ENCODE measurements at places on chromosomes 6 and 20.
A peak's percentile ranks its signal among the peaks of the same experiment; 100 is the strongest.

- DNase-seq: no peak
Measured at GRCh38 chr6:147717991-147718390, 209.5 kb downstream of the SAMD5 start.

- no peak for DNase-seq
Measured at GRCh38 chr6:74715355-74716085, 490.3 kb downstream of the COL12A1 start.

DNA sequence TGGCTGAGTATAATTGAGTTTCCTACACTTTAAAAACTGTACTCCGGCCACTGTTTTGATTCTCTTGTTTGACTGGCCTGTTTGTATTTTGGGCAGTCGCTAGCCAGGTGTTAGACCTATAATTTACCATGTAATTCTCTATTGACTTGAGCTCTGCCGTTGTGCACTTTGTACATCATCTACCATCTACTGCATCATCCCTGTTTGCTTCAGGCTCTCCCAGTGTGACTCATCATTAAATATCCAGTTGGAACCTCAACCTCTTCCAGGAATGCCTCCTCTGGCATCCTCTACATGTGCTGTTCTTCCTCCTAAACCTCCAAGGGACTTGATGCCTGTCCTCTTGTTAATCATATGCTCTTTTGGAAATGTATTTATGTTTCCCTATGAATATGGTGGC, 72.3 kb downstream of the FARS2 start:
- DNase-seq: no peak

DNA sequence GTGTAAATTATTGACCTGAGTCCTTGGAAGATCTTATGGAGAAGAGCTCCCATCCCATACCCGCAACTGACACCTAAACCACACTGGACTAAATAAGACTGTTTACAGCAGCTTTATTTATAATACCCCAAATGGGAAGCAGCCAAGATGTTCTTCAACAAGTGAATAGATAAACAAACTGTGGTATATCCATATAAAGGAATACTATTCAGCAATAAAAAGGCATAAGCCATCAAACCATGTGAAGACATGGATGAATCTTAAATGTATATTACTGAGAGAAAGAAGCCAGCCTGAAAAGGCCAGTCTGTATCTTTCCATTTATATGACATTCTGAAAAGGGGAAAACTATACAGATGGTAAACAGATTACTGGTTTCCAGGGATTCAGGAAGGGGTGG, 212.7 kb downstream of the TPBG start:
- no peak for DNase-seq

- no peak for DNase-seq
Measured at GRCh38 chr20:31666258-31667042, 28.7 kb downstream of the COX4I2 start.

DNA sequence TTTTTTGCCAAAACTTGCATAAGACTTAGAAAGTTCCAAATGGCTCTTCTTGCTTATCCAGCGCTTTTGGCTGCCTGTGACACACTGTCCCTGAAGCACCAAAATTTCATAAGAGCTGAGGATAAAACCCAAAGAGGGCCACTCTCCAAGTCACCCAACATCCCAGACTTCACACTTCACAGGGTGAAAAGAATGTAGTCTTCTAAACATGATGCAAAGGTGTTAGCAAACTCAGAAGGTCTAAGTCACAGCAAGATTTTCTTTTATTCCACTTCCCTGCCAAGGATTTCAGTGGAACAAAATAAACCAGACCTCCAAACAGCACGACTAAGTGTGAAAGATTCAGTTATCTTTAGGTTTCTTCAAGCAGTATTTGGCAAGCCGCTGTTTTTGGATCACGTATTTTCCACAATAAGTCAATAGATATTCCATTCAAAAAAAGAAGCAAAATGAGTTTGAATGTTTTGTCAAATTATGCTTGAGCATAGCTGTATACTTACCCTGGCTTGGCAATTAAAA, 44.6 kb upstream of the CD93 start:
- DNase-seq: no peak

DNA sequence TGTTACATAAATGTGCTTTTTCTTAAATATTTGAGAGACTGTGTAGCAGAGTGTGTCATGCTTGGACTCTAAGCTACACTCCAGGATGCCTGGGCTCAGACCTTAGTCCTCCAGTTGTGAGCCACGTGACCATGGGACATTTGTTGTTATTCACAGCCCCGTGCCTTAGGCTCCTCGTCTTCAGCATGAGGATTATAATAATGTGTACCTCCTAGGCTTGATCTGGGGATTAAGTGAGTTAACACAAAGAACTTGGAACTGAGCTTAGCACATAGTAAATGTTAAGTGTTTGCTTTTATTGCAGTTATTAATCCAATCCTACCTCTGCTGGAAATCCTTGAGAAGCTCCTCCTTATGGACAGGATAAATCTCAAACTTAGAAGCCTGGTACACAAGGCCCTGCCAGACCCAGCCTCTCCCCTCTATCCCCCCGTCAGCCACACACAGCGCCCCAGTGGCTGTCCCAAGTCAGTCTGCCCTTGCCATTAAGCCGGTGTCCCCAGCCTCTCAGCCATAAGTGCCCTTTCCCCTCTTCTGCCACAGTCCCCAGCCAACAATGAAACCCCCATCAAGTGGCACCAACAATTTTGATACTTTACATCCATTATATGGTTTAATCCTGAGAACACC, 177.5 kb downstream of the TMEM242 start:
- no peak for DNase-seq

DNA sequence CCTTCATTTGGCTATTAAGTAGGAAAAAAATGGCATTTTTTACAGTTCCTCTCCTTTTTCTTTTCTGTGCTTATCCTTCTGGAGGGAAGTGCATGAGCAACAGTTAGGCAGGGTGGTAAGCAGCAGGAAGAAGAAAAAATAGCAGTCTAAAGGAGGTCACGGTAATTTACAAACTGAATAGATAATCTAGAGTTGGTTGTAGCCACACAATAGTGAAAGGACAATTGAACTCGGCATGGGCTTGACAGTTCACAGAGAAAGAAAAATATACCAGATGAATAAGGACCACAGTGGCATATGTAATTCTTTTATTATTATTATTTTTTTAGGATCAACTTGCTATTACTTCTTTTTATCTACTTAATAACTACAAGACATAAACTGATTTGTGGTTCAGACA, 358.6 kb downstream of the BTBD9 start:
- no peak for DNase-seq

DNA sequence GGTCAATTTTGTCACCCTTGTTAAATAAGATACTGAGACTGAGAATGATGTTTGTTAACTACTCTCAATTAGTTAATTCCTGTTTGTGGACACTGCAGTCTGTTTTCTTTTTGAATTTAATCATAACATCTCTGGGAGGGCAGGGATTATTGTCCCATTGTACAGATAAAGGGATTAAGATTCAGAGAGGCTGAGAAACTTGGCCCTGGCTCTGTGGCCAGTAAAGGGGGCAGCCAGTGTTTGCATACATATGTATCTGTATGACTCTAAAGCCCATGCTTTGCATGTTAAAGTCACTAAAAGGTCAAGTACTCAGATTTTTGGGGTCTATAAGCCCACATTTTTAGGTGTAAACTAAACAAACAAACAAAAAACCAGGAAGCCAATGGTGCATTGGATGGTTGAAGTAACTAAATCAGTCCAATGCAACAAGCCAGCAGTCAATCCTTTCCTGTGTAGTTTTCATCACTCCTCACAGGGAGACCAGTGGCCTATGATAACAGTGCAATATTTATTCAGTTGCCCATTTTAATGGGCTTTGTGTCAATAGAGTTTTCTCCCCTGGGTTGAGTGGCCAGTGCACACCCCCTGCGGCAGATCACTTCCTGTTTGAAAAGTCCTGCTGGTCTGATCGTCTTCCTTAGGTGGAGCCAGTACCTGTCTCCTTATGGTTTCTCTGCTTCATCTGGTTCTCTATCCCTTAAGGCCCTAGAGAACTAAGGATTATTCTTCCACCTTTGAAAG, 106.7 kb downstream of the SLX4IP start:
- DNase-seq: no peak

DNA sequence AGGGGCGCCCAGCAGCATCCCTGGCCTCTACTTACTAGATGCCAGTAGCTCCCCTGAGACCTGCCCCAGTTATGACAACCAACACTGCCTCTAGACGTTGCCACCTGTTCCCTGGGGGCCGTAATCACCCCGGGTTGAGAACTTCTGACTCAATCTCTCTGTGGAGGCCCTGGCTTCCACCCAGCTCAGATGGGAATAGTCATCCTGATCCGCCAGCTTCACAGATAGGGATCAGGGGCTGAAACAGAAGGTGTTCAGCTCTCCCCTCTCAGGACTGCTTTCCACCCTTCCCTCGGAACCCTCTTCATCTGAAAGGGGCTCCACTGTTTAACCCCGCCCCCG, 3.3 kb downstream of the CAPN11 start:
- no peak for DNase-seq

GRCh38 chr6:17169291-17169690, 67.4 kb downstream of the STMND1 start:
- no peak for DNase-seq

- no peak for DNase-seq
Measured at GRCh38 chr20:57947421-57948179, 237.8 kb upstream of the PMEPA1 start.

- no peak for DNase-seq
Measured at GRCh38 chr6:131225959-131226358, 90.7 kb downstream of the AKAP7 start.

- DNase-seq: no peak
Measured at GRCh38 chr20:1934721-1935573, 39.7 kb downstream of the SIRPA start.

- DNase-seq: no peak
Measured at GRCh38 chr6:162485464-162485863, 242.1 kb downstream of the PRKN start.

- no peak for DNase-seq
Measured at GRCh38 chr20:29448806-29449470, 1808.5 kb upstream of the DEFB115 start.

GRCh38 chr6:87820343-87820984, 118.4 kb upstream of the AKIRIN2 start:
- no peak for DNase-seq

DNA sequence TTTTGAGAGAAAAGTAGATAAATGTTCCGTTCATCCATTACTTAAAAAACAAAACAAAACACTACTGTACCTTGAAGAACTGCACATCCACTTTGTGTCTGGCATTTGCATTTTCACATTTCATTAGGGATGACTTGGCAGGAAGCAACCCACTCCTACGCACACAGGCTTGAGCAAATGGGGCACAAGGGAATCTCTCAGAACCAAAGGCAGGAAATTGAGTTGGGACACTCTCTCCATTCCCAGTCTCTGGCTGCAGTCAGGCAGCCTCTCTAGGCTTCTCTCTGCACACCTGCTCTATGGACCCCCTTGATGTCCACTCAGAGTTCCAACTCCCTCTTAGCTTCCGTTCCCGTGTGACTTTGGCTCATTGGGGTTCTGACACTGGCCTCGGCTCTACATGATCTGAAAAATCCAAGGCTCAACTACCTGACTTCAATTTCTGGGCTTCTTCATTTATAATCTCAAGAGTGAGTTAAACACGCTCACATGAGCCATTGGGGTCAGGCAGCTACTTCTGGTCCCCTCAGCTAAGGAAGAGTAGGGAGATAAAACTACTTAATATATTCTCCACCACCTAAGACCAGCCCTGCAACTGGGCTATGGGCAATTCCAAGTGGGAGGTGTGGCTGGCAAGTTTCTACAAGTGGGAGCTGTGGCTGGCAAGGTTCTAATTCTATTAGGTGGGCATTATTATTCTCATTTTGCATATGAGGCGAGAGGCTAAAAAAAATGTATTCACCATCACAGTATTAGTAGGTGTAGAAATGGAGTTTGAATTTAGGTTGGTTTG, 251.9 kb downstream of the SOD2 start:
- no peak for DNase-seq

- no peak for DNase-seq
Measured at GRCh38 chr20:52624281-52624680, 347.9 kb upstream of the TSHZ2 start.

- DNase-seq: no peak
Measured at GRCh38 chr20:45361793-45362192, 1.2 kb upstream of the SYS1 start.

DNA sequence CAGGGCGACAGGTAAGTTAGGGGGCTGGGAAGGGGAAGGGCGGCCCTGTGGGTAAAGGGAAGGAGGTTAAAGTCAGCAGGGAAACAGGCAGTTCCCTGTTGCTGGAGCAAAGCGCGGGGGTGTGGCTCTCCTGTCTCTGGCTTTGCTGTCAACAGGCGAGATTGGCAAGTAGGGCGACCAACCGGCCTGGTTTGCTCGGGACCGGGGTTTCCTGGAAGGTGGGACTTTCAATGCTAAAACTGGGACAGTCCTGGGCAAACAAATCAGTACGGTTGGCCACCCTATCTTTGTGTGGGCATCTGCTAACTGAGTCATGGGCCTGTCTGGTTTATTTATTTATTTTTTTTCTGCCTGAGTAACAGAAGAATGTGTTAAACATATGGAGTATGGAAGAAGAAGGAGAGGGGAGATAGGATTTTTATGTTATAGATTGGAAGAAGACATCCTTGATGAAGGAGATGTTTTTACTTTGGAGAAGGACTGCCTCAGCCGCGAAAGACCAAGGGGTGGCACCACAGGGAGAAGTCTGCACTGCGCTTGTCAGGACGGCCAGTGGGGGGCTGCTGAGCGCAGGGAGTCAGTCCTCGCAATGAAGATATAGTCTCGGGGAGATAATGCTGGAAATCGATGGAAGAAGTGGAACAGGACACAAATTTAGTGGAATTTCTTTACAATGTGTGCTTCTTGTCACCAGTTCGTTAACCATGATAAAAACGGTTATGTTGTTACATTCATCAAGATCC, 43.4 kb upstream of the ESR1 start:
- peak; percentile 9 for DNase-seq

DNA sequence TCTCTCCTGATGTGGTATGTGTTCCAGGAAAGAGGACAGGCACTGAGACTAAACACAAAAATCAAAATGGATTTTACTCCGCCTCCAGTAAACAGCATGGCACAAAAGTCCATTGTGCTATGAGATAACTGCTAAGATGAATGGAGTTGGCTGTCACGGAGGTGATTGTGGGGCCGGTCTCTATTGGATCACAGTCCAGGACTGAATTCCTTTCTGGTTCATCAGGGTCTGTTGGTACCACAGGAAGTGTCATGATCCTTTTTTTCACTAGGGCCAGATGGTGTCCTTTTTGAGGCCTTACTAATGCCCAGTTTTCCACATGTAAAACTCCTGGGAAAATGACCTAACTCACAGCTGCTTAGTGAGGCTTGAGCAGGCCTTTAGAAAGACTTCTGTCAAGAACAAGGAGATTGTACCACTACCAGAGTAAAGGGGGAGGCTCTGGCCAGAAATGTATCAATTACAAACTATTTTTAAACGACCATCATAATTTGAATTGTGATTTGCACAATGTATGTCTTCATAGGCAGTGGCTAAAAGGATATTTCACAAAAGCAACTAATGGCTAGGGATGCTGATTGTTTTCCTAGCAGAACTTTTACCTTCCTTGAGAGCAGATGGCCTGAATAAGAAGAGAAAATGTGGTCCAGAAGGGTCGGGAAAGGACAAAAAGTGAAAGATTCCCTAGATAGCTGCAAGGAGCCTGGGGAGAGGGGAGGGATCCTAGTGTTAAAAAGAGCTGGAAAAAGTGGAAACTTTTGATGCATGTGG, 192.2 kb upstream of the POU3F2 start:
- DNase-seq: no peak
